DMS79 treated with DMSO at 0.1 percent for 48 hours (cell line): ENCODE measurements at places on chromosomes 4 and X.

- DNase-seq: no peak
Measured at GRCh38 chrX:79259073-79259689, 108.0 kb downstream of the ITM2A start.

- no peak for DNase-seq
Measured at GRCh38 chr4:114237997-114238396, 258.6 kb upstream of the ARSJ start.

DNA sequence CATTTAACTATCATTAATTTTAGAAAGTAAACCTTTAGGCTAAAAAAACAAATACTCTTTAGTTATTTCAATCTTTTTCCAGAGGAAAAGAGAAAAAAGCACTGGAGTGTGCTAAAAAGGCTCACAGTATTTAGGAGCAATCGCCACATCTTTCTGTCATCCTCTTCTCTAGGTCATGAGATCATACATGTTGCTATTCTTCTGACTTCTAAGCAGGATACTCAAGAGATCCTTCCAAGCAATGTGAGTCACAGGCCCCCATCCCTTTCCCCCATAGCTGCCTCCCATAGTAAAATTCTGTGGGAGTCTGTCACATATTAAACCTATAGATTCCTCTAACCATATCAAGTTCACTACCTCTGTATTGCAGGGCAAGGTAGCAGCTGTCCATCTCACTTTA is 7.7 kb downstream of the EDNRA start:
- DNase-seq: no peak

DNA sequence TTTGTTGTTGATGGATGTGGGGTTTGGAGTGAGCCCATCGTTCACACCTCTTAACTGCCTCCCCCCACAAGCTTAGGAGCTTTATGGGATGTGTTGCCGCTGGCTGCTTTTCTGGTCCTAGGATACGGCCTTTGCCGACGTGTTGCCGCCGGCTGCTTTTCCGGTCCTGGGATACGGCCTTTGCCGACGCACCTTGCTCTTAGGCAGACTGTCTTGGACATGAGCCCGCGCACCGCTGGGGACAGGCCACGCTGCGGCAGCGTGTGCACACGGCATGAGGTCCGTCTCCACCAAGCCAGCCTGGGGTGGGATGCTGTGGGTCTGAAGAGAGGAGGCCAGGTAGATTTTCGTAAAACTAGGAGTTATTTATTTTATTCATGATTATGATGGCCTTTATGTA is 14.2 kb downstream of the RGS12 start:
- DNase-seq: no peak

DNA sequence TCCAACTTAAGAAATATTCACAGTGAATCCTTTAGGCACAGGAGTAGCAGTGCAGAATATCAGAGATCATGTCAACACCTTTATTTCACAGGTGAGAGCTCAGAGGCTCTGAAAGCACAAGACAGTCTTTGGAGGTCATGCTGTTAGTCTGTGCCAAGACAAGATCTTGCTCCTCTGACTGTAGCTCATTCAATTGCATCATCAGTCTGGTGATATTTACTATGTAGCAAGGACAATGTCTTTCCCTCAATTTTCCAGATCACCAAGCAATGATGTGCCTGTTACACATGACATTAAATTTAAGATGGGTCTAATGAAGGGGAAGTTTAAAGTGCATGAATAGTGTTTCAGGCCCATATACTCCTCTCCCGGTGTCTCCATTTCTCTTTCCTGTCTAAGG is 277.5 kb downstream of the IL15 start:
- DNase-seq: no peak

- no peak for DNase-seq
Measured at GRCh38 chrX:44002567-44002966, 29.4 kb upstream of the NDP start.

DNA sequence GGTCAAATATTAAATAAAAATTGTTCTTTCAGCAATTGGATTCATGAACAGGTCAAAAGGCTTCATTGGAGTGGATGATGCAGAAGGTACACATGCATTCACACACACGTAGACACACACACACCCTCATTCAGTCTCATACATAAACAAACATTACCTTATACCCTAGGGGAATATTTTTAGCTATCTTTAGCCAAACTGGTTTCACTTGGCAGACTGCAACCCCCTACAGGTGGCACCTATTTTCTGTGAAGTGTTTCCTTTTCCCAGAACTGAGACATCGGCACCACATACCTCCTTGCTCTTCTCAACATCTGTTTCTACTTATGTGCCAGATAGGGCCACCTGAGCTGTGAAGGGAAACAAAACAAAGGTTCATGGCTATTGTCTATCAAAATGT is 18.5 kb upstream of the KDR start:
- DNase-seq: no peak

- DNase-seq: no peak
Measured at GRCh38 chr4:55670695-55671094, 34.6 kb upstream of the NMU start.

- no peak for DNase-seq
Measured at GRCh38 chr4:2396781-2397368, 21.6 kb downstream of the ZFYVE28 start.

GRCh38 chrX:154652311-154653047 is 900 bp downstream of the CTAG2 start:
- no peak for DNase-seq
